ENCODE measurements at places on chromosomes 1 and 21. TPM values are rescaled to one million over a fixed set of nuclear protein-coding genes. Genes with fewer than 3 reads are reported as not detected.

DNA sequence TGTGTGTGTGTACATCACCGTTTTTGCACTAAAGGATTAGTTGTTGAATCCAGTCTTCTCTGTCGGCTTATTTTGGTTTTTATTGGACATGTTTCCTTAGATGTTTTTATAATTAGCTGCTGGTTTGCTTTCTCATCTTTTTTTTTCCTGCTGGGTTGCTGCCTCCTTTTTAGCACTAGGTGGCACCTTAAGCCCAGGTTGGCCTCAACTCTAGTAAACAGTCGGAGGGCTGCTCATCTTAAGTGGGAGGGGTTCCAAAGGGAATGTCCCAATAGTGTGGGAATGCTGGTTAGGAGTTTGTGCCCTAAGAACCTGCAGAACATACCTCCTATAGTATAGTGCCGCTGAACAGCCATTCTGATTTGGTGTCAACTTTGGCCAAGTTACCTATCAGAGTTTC lies 570.1 kb upstream of the CXADR start:
- peak; percentile 17 for DNase-seq

DNA sequence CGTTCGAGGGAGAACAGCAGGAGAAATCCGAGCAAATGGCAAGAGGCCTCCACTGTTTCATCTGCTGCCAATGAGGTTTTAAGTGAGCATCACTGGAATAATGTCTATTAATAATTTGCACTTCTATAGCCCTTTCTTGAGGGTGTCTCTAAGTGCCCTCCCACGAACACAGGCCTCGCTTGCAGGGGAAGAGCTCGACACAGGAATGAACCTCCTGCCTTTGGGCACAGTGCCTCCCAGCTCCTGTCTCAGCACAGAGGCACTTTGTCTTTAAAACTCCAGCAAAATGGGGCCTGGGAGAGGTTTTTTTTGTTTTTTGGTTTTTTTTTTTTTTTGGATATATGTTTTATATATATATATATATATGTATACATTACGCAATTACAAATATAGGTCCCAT lies 56.6 kb downstream of the OLIG1 start:
- no peak for DNase-seq

DNA sequence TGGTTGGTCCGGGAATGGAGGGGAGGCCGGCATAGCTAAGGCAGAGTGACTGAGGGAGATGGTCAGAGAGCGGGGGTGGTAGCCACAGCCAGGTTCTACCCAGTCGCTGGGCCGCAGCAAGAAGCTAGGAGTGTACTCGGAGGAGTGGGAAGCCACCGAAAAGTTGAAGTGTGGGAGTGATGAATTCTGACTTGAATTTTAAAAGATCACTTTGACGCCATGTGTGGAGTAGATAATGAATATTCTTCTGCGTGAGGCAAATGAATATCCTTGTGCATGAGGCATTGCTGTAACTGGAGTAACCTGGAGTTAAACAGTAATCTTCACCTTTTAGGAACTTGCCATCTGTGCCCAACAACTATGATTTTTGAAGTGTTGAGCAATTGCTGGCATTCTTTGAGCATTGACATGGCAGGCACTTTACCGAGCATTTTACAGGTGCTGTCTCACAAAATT lies 6.9 kb downstream of the CTPS1 start:
- DNase-seq = no peak

GRCh38 chr1:163824490-163824889 lies 502.7 kb downstream of the NUF2 start:
- no peak for DNase-seq

SETDB1 gene
- 22.9 TPM for total RNA-seq

GRCh38 chr1:188382851-188383250 lies 1554.1 kb downstream of the PLA2G4A start:
- DNase-seq = no peak

DNA sequence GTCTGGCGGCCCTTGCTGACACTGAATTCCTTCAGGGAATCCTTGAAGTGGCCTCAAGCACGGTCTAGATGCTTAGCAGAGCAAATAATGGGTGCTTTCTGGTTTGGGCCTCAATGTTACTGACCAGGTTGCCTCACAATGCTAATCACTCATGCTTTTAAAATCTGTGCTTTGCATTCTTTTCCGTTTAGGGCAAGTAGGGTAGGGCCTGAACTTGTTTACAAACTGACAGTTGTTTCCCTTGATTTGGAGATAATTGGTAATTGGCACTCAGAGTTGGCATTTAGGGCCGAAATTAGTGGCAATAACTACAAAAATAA lies 1.4 kb downstream of the VPS13D start:
- no peak for DNase-seq

- DNase-seq = peak; percentile 88
Measured at GRCh38 chr1:27011058-27011764, 1.4 kb downstream of the TENT5B start.

RNU1-4 gene
- under 0.01 TPM for total RNA-seq

- peak; percentile 45 for DNase-seq
Measured at GRCh38 chr1:224042557-224043118, 71.3 kb upstream of the FBXO28 start.

OR10T2 gene
- total RNA-seq = not detected

XCL2 gene
- not detected for total RNA-seq

TDRD5 gene
- not detected for total RNA-seq

ITLN1 gene
- total RNA-seq = not detected

DNA sequence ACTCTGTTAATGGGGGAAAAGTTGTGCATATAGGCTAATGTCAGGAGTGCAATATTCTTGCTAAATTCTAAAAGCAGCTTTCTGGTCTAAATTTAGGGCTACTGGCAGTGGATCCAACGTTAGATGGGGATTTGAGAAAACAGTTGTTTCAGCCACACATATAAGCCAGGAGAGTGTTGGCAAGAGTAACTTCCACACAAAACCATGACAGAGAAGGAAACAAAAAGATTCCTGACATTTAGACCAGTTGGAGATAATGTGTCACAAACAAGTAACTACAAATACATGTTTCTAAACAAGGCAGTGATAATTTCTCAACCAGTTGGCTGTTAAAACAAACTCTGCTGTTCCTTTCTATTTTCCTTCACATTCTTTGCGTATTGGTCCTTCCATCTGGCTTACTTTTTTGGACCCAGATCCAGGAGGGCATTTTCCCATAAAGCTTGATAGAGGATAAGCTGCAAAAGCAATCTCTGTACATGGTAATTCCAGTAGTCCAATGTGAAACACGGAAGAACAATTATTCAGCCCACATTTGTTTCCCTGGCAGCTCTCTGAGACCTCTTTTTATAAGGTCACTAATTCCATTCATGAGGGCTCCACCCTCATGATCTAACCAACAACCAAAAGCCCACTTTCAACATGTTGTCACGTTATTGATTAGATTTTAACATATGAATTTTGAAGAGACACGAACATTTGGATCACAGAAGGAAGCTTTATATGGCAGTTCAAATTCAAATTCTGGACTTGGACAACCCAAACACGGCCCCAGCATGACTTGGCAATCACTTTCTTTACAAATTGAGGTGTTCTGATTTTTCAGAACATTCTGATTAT lies 1888.6 kb downstream of the MRPL39 start:
- DNase-seq = no peak

DNA sequence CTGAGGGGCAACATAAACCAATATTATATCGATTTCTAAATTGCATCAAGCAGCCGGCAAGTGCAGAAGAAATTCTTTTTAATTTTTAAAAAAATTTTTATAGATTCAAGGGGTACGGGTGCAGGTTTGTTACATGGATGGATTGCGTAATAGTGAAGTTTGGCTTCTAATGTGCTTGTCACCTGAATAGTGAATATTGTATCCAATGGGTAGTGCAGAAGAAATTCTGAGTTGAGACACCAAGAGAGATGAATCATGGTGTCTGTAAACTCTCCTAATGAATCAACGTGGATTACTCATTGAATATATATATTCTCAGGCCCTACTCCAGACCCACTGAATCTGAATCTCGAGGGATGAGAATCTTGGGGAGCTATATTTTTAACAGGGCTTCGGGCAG lies 253.7 kb upstream of the FOXD3 start:
- no peak for DNase-seq

- DNase-seq = no peak
Measured at GRCh38 chr1:32868806-32869455, 1.8 kb downstream of the FNDC5 start.

DNA sequence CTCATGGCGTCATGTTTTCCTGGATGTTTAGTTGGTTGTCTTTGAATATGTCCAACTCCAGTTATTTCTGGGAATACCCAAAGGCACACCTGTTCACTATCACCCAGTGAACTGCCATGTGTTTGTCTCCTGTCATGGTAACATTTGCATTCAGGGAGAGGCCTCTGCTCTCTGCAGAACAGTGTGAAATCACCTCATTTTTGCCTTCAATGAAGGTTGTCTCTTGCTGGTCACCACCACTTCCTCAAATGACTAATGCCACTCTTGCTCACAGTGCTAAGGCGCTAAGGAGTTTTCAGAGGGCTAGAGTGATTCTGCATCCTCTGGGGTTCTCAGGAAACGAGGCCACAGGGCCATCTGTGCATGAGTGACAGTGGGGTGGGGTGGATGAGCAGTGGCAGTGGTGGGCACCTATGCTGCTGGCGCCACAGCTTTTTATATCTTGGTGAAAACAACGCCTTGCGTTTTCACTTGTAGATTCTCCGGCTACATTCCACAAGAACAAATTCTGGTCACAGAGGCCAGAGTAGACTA lies 60.0 kb upstream of the ATP5PO start:
- peak; percentile 43 for DNase-seq

GRCh38 chr21:37074197-37074510 lies 1.1 kb downstream of the TTC3 start:
- DNase-seq = no peak

- DNase-seq = peak; percentile 12
Measured at GRCh38 chr1:91885213-91885715, 687 bp downstream of the TGFBR3 start.

GRCh38 chr21:34131586-34131985 lies 58.2 kb downstream of the MRPS6 start:
- DNase-seq = peak; percentile 15

VTCN1 gene
- not detected for total RNA-seq

GRCh38 chr1:169727307-169727706 lies 6.6 kb downstream of the SELE start:
- DNase-seq = no peak

AGMAT gene
- 0.28 TPM for total RNA-seq

DNA sequence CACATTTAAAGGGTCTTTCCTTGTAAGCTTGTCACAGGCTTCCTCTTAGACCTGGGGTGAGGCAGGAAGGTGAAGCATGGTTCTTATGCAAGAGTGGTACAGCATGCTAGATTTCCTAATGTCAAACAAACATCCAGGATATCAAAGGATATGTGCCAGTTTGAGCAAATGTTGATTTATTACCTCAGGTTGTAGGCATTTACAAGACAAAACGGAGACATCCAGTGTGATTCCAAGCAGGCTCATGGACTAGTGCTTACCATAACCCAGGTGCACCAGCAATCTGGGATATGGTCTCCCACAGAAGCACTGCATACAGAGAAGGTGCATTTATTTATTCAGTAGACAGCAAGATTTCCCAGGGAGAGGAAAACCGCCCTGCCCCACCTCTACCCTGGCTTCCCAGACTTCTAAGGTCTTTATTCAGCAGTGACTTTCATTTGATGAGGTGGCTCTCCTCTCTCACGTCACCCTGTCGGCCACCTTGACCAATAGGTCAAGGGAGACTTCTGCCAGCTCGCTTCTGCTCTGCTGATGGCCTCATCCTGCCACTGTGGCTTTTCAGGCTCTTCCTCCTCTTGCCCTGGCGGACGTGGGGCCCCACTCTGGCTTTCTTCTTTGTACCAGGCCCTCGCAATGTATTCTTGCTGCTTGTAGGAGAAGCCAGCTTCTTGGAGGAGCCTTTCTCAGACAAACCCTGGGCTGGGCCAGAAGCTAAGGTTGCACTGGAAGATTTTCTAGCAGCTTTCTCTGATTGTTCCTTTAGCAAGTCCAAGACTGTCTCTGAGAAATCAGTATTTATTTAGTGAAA lies 25.6 kb downstream of the HHIPL2 start:
- no peak for DNase-seq

TSPEAR gene
- not detected for total RNA-seq

GNG12 gene
- 132 TPM for total RNA-seq

GRCh38 chr1:198201956-198202784 lies 45.4 kb downstream of the NEK7 start:
- no peak for DNase-seq

MAN1C1 gene
- total RNA-seq = 2.5 TPM

OR2G6 gene
- not detected for total RNA-seq

S100A12 gene
- not detected for total RNA-seq

DNA sequence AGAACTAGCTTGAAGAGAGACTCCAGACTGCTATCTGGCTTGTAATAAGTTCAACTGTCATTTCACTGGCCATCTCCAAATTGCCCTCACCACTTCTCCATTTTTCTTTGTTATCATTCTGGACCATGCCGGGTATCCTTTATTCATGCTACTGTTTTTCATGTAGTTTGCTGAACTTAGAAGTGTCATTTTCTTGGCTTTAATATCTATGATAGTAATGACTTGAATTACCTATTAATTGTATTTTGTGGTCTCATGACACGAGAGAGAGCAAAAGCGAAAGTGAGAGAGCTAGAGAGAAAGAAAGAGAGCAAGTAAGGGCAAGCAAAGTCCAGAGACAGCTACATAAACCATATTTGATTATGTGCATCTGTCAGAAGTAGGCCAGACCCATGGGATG lies 184.9 kb upstream of the ATP1B1 start:
- no peak for DNase-seq

DUSP10 gene
- total RNA-seq = 59.1 TPM

KRTAP24-1 gene
- total RNA-seq = not detected

HAO2 gene
- total RNA-seq = not detected

GRCh38 chr1:3590139-3590763 lies 21.1 kb downstream of the MEGF6 start:
- DNase-seq = no peak

WRAP73 gene
- total RNA-seq = 9.2 TPM
